AG09309 (cell line): ENCODE measurements at places on chromosomes 2 and 18.

DNA sequence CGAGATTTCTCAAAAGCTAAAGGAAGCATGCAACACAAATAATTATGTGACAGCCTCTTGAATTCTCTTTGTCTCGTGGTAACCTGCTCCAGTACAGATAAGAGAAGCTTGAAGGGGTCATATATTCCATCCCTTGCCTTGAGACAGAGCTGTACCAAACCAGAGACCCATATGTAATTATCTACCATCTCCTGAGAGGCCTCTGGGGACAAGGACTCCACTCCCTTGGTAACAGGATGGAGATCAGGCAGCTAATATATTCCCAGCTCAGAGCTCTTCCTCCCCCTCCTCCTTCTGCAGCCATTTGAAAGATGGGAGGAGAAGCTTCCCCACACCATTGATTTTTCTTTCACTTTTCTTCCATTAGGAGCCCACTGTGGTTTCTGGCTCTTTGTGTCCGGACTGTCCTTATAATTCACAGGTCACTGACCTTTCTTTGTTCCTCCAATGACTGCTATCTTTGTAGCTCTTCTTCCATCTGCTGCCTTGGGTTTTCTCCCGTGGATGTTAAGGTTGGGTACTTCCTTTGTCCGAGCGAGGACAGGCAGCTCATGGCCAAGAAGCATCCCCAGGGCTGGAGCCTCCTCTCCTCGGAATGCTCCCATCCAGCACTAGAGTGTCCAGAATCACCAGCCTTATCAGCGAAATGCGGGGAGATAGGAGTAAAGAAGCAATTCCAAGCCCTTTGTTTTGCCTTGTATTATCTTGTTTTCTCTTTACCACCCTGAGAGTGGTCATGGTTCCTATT, 72.6 kb upstream of the STPG4 start:
- no peak for DNase-seq

DNA sequence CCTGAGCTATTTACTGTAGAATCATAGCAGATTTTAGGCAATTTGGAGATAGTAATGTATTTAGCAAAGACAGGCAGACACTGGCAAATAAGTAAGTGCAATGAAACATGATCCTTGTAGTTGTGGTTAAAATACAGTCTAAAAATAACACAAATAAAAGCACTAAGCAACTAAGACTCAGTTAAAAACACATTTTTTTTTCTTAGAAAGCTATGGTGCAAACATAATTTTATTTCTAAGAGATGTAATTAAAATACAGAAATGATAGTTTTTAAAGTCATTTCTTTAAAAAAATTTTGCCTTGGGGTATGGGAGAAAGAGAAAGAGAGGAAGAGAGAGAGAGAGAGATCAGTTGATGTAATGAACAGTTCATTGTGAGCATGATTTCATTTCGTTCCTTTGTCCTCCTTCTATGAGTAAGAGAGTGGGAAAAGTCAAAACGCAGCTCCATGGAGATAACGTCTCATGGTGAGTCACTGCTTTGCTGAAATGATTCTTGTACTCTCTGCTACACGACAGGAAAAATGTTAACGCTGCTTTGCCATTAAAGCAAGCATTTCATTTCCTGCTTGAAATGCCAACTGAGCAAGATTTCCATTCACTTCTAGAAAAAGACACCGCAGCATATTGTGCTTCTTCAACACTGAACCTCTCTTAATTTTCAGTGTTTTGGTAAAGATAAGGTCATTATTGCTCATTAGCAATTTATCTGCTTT, 61.3 kb upstream of the PGAP1 start:
- peak; percentile 91 for DNase-seq

DNA sequence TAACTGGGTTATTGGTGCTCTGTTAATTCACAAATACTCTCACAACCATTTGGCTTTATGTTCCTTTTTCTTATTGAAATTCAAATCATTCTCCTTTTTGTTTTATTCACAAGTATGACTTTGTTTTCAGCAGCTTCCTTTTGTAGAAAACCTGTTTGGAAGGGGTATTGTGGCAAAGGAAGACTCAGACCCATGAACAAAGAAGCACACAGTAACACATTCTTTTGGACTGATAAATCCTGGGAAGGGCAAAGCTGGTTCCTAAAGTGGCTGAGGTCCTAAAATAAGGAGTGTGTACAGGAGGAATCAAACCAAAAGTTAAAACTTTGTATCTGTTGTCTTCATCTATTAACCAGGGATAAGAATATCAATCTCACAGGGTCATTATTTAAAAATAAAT, 374.7 kb upstream of the FIGN start:
- DNase-seq, result no peak

DNA sequence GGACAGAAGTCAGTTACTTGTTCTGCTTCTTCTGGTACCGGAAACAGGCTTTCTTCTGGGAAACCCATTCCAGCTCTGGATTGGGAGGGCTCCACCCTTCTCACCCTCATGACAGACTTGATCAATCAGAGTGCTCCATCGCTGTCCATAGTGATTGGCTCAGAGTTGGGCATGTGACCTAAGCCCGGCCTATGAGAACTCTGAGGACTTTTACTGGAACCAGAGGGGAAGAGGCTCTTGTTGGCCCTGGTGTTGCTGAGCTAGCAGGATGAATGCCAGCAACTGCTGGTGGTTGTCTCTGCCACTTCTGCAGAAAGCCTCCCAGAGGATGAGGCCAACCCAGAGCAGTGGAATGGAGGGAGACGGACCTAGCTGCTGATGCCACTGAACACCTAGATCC, 33.3 kb downstream of the TMEM37 start:
- no peak for DNase-seq

DNA sequence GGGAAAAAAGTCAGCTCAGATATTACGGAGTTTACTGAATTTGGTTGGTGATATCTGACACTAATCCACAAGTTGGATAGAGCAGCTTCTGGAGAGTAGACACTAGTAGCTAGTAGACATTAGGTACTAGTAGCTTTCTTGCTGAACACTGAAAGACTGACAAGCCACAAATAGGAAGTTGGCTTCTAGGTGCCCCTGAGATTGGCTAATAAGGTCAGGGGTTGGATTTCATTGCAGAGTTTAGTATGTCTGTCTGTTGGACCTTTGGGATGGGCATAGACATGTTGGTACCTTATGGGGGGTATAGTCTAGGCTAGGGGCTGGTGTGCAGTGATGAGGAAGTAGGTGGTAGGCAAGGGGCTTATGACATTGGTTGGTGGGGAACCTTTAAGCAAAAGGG, 164.9 kb upstream of the LRRTM1 start:
- no peak for DNase-seq

DNA sequence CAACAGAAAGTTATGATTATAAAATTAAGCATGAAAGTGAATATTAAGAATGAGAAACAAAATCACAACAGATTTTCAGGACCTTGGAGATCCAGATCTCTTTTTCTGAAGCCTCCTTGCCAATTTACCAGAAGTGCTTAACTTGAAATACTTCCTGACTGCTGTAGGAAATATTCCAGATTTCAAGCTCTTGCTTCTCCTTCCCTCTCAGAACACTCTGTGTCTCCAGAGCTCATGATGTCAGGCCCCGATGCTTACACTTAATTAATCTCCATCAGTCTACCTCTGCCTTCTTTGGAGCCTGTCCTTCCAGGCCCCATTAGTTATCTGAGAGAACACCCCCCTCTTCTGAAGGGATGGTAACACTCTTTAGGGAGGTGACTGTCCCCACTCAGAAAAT, 20.7 kb upstream of the NT5C1B start:
- DNase-seq, result no peak

GRCh38 chr18:54261894-54262293, 7.4 kb upstream of the POLI start:
- no peak for DNase-seq

DNA sequence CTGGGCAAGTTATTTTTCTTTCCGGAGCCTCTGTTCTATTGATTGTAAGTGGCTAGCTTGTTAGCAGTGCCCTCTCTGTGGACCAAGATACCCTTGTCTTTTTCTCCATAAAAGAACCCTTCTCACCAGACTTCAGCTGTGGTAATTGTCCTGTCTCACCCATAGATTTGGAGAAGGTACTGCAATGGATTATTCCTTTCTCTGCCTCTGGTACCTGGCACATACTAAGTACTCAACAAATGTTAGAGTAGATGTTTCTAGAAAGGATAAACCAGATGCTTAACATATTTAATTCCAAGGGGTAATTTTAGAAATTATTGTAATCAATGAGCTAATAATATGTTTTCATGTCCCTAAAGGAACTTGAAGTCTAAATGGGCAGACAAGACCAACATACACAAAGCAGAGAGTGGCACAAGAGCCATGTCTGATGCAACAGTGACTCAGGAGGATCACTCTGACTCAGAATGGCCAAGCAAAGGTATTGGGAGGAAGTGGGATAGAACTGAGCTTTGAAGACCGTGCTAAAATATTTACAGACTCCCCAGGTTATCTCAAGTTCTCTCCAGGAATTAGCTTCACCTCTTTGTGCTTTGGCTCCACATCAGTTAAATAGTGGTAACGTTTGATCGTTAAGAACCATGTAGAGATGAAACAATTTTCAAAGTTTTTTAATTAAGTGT, 129.7 kb upstream of the OSR1 start:
- DNase-seq, result peak; percentile 46
